ENCODE measurements at places on chromosomes 11 and 22.

GRCh38 chr11:57458410-57459163 is 1.7 kb upstream of the RTN4RL2 start:
- no peak for DNase-seq

- no peak for DNase-seq
Observed at GRCh38 chr11:9662273-9662672, 1.6 kb upstream of the SWAP70 start.

DNA sequence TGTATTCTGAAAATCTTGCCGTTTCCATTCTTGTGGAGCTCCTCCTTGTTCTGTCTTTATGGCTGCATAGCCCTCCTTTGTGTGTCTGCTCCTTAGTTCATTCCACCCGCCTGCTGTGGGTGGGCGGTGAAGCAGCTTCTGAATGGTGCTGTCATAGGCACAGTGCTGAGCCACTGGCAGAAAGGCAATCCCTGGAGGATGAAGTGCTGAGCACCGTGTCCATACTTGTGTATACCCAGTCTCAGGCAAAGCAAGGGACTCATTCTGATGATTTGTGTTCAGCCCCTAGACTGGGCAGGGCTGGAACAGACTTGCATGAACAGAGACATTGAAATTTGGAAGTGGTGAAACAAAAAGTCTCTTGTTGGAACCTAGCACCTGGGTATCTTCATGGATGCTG is 134.9 kb downstream of the MYO18B start:
- no peak for DNase-seq

- no peak for DNase-seq
Observed at GRCh38 chr11:132579136-132579535, 953.2 kb downstream of the OPCML start.

GRCh38 chr11:64359712-64360445 is 917 bp downstream of the RPS6KA4 start:
- no peak for DNase-seq

DNA sequence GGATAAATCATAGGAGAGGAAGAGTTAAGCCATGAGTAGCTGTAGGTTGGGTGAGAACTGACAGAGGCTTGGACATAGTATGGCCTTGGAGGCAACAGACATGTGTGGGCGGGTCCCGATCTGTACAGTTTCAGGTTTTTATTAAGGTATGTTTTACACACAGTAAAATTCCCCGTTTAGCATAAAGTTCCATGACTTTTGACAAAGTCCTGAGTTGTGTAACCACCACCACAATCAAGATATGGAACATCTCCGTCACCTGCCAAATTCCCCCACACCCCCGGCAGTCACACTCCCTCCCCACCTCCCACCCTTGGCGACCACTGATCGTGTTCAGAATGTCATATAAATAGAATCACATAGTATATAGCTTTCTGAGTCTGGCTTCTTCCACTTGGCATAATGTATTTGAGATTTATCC is 68.1 kb downstream of the GRIK4 start:
- no peak for DNase-seq

DNA sequence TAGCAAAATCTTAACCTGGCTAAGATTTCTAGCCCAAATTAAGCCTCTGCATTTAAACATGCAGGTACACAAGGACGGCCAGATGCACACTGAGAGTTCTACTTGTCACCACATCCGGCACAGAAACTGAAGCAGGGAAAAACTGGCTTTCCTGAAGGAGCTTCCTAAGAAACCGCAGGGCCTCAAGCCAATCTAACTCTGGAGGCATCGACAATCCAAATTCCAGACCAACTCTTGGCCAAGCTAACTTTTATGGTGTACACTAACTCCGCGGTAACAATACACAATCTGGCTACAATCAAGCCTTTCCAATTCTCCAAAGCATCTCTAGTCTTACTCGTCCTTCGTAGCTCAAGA is 1.2 kb downstream of the MSANTD2 start:
- DNase-seq: no peak

DNA sequence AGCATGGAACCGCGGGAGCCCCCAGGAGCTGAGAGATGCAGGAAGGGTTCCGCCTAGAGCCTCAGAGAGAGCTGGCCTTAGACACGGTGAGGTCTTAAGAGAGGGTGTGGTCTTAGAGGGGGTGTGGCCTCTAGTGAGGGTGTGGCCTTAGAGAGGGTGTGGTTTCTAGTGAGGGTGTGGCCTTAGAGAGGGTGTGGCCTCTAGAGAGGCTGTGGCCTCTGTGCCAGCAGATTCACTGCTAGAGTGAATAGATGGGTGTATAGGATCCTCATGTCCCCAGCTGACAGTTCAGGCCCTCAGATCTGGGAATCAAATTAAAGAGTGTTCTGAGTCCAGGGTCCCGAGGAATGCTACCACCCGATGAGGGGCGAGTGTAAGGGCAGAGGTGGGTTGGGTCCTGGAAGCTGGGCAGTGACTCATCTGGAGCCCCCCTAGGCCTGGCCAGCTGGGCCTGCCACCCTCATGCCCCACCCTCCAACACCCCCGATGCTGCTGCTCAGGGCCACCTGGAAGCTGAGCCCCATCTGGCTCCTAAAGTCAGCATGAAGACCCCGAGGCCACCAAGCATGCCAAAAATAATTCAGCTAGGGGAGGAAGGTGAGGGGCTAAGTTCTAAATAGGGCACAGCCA is 49.5 kb downstream of the IGF2 start:
- DNase-seq: no peak

DNA sequence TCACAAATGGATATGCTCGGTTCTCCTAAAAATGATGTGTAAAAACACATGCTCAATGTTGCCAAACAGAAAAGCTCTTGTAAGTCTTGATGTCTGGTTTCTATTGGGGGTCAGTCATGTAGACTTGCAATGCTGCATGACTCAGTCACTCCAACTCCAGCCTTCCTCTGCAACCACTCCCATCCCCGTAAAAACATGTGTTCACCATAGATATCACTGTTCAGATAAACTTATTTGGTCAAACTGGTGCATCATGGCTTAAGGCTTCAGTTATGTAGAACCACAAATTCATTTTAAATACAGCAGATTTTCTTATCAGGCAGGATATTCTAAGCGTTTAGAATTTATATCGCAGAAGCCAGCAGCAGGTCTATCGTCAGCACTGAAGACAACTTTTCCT is 298.4 kb upstream of the LUZP2 start:
- no peak for DNase-seq

Data from stimulated activated CD8-positive, alpha-beta memory T cell treated with anti-CD3 and anti-CD28 coated beads, Interleukin-2, amount 100 ng/mL, for 1 hour (primary cell).